ENCODE measurements at places on chromosomes 12 and 14.

DNA sequence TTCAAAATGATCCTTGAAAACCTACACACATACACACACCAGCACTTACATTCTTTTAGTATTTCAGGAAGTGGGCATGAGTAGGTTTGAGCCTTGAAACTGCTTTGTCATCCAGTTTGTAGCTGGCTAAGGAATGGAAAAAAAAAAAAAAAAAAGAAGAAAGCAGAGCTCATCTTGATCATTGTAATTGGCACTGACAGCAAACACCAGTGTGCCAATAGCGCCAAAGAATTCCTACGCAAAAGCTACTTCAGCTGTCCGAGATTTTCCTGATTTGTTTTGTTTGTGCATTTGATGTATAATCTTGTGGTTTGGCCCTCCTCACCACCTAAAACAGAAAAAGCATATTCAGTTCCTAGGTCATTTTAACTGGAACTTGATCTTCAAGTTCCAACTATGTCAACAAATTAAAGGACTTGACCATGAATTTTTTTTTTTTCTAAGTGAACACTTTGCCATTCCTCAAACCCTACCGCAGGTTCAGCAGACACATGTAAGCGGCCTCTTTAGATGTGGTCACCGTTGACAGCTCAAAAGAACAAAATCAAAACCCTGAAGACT, 57.3 kb downstream of the FLRT2 start:
- no peak for DNase-seq

DNA sequence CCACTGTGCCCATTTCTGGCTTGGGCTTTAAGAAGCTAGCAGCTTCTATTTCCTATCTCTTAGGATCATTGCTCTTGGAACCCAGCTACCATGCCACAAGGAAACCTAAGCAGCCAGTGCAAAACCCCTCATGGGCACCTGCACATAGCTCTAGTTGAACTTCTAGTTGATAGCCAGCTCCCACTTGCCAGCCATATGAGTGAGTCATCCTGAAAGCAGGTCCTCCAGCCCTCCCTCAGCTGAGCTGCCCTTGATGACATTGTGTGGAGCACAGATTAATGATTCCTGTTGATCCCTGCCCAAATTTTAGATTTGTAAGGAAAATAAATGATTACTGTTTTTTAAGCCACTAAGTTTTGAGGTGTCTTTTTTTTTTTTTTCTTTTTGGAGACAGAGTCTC, 234.2 kb upstream of the FBXO33 start:
- DNase-seq: no peak

DNA sequence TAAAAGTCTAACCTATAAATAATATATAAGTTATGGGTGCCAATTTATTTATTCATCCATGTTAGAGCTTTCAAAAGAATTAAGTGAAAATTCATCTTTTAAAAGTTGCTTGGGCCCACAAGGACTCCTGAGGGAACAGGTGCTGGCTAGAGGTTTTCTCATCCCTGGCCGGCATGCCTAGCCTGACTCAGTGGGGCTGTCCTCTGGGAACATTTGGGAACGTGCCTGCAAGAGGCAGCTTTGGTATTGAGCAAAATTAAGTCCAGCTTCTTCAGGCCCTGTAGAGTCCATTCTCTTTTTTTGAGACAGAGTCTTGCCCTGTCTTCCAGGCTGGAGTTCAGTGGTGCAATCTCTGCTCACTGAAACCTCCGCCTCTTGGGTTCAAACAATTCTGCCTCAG, 44.7 kb downstream of the SPTB start:
- DNase-seq: no peak

DNA sequence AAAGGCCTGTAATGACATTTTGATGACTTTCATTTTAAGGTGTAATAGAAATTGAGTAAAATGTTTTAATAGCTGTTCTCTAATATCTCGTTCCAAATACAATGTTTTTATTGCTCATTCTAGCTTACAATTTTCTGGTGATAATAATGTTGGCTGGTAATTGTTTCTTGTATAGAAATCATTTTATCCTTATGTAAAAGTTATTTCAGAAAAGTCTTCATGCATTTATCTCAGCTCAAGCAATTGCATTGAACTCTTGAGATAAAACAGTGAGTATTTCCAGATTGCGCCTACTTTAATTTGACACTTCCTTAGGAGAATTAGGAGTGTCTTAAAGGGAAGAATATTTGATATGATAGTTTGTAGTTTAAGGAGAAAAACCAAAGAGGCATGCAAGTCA, 4.0 kb downstream of the RMST start:
- DNase-seq: no peak

GRCh38 chr14:32507029-32507984, 178.2 kb downstream of the AKAP6 start:
- no peak for DNase-seq
